ENCODE measurements at places on chromosomes 4 and X.

GRCh38 chr4:88005076-88005475, 2.4 kb upstream of the PKD2 start:
- no peak for DNase-seq
- H3K36me3 ChIP-seq = peaks cover 2% of the 10 kb centered on the region
- no peak overlapping the region for H3K4me3 ChIP-seq

GRCh38 chrX:13891377-13892140, 74.7 kb upstream of the GPM6B start:
- no peaks in the 10 kb centered on the region for H3K4me1 ChIP-seq
- DNase-seq = no peak
- peaks cover 7% of the 10 kb centered on the region for H3K27me3 ChIP-seq
- H3K4me3 ChIP-seq = no peak overlapping the region

- no peaks in the 10 kb centered on the region for H3K36me3 ChIP-seq
- DNase-seq = no peak
- peak overlapping the region; percentile 58 for H3K4me3 ChIP-seq
- peaks cover 9% of the 10 kb centered on the region for H3K4me1 ChIP-seq
These were observed 216.9 kb upstream of the S100G start for GRCh38 chrX:16433021-16433420.

- H3K36me3 ChIP-seq = peaks cover 2% of the 10 kb centered on the region
- peak overlapping the region; percentile 88 for H3K27ac ChIP-seq
- DNase-seq = no peak
- H3K4me3 ChIP-seq = peak overlapping the region; percentile 71
- peaks cover 25% of the 10 kb centered on the region for H3K4me1 ChIP-seq
These were observed 47.0 kb downstream of the SPRY1 start for GRCh38 chr4:123443401-123444289.

- DNase-seq = no peak
- no peaks in the 10 kb centered on the region for H3K36me3 ChIP-seq
- H3K27ac ChIP-seq = no peak overlapping the region
These were observed 44.8 kb downstream of the GAB1 start for GRCh38 chr4:143381189-143382118.

DNA sequence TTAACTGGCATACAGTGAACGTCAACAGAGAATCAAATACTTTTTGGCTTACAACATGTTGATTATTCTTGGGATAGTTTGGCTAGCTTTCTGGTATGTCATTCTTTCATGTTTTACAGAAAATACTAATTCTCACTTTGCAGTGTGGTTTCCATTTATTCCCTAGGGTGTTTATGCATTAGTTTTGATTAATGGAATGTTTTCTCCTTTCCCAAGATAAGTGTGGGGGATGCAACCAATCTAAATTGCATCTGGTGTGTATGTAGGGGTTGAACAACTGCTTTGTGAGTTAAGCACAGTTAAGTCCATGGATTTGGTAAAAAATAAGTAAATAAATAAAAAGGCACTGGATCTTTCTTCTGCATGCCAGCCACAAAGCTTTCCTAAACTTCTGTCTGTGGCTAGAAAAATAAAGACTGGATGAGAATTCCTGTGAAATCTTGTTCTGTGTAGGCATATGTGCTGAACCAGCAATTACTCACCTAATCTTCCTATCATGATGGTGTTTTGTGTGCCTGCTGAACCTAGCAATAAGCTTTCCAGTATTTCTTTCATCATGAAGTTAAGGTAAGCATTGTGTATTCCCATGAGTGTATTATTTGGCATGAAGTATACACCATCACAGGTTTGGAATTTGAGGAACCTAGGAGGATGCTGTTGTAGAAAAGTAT, 50.6 kb upstream of the TENM3 start:
- no peaks in the 10 kb centered on the region for H3K27me3 ChIP-seq
- no peak overlapping the region for H3K4me3 ChIP-seq
- no peaks in the 10 kb centered on the region for H3K36me3 ChIP-seq
- H3K4me1 ChIP-seq = no peaks in the 10 kb centered on the region

DNA sequence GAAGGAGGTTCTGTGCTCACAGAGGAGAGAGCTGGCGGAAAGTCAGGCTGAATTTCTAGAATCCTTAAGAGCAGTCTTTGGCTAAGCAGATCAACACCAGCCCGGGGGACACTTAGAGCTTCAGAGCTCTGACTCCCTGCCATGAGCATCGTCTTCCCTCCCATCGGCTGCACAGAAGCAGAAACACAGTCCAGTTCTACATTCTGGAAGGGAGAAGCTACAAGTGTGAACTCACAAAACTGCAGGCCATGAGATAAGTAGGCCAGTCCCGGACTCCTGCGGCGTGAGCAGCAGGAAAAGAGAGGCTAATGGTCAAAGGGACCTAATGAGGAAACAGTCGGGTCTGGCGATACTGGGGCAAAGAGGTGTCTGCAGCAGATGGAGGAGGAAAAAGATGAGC, 211.5 kb downstream of the DHX15 start:
- DNase-seq = no peak
- H3K27ac ChIP-seq = no peak overlapping the region
- H3K4me1 ChIP-seq = no peaks in the 10 kb centered on the region
- no peaks in the 10 kb centered on the region for H3K27me3 ChIP-seq
- no peak overlapping the region for H3K4me3 ChIP-seq

DNA sequence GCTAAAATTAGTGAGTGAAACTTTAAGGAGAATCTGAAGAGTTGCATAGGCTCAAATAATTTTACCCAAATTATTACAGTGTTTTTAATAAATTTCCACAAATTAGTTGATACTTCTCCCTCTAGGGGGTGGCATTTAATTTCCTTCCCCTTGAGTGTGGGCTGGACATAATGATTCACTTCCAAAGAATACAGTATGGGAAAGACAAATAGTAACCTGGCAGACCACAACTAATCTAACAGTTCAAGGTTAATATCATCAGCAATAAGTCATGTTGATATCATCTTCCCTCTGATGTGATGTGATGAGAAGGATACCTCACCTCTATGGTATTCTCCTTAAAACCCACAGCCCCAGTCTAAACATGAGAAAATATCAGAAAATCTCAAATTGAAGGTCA, 15.5 kb downstream of the PFKFB1 start:
- H3K36me3 ChIP-seq = no peaks in the 10 kb centered on the region
- no peak overlapping the region for H3K4me3 ChIP-seq
- H3K27me3 ChIP-seq = no peaks in the 10 kb centered on the region
- H3K27ac ChIP-seq = no peak overlapping the region
- H3K4me1 ChIP-seq = no peaks in the 10 kb centered on the region

GRCh38 chr4:111775556-111776297, 369.5 kb upstream of the FAM241A start:
- no peak for DNase-seq
- no peaks in the 10 kb centered on the region for H3K36me3 ChIP-seq
- no peaks in the 10 kb centered on the region for H3K4me1 ChIP-seq
- H3K27me3 ChIP-seq = no peaks in the 10 kb centered on the region

GRCh38 chrX:28589046-28589445, 1.8 kb downstream of the IL1RAPL1 start:
- no peaks in the 10 kb centered on the region for H3K4me1 ChIP-seq
- H3K36me3 ChIP-seq = no peaks in the 10 kb centered on the region
- no peak overlapping the region for H3K4me3 ChIP-seq
- H3K27me3 ChIP-seq = no peaks in the 10 kb centered on the region

DNA sequence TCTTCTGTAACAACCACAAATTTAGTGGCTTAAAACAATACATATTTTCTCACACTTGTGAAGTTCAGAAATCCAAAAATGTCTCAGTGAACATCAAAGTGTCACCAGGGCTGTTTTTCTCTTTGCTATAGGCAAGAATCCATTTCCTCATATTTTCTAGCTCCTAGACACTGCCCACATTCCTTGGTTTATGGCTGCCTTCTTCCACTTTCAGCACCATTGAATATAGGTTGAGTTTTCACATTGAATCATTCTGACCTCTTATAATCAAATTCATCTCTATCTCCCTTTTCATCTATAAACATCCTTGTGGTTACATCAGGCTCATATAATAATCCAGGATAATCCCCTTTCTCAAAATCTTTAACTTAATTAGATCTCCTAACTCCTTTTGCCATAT, 37.0 kb upstream of the TACR3 start:
- no peak overlapping the region for H3K27ac ChIP-seq
- H3K4me3 ChIP-seq = no peak overlapping the region
- H3K4me1 ChIP-seq = no peaks in the 10 kb centered on the region
- H3K36me3 ChIP-seq = no peaks in the 10 kb centered on the region
- no peak for DNase-seq

Data from activated naive CD8-positive, alpha-beta T cell treated with anti-CD3 and anti-CD28 coated beads, Interleukin-2, amount 10 ng/mL, durations not matched to agents 7 days and 5 days (primary cell).